ENCODE measurements at places on chromosomes 4 and X. TPM values are rescaled to one million over a fixed set of nuclear protein-coding genes. Genes with fewer than 3 reads are reported as not detected.

CT45A9 gene
- not detected for total RNA-seq

PDLIM3 gene
- total RNA-seq = 1.8 TPM

TMEM131L gene
- 9.0 TPM for total RNA-seq

GRCh38 chr4:48862661-48863060 lies 31.8 kb downstream of the OCIAD1 start:
- no peak overlapping the region for H3K4me3 ChIP-seq
- no peak for DNase-seq
- H3K36me3 ChIP-seq = peaks cover 9% of the 10 kb centered on the region
- H3K4me1 ChIP-seq = no peaks in the 10 kb centered on the region
- H3K27me3 ChIP-seq = no peaks in the 10 kb centered on the region

- no peaks in the 10 kb centered on the region for H3K4me1 ChIP-seq
- no peak overlapping the region for H3K4me3 ChIP-seq
- no peaks in the 10 kb centered on the region for H3K27me3 ChIP-seq
Observed at GRCh38 chr4:64582492-64582891, 173.2 kb upstream of the TECRL start.

GRCh38 chrX:150775569-150776350 lies 82.6 kb downstream of the MTMR1 start:
- no peak for DNase-seq
- H3K4me3 ChIP-seq = no peak overlapping the region
- no peaks in the 10 kb centered on the region for H3K36me3 ChIP-seq
- H3K4me1 ChIP-seq = no peaks in the 10 kb centered on the region

- no peak overlapping the region for H3K27ac ChIP-seq
- no peaks in the 10 kb centered on the region for H3K36me3 ChIP-seq
- DNase-seq = peak; percentile 96
- H3K4me1 ChIP-seq = peaks cover under 1% of the 10 kb centered on the region
- H3K27me3 ChIP-seq = peaks cover 6% of the 10 kb centered on the region
Observed at GRCh38 chr4:48290146-48290772, 20.6 kb upstream of the TEC start.

Data from osteoblast (primary cell).